ENCODE measurements at places on chromosomes 7 and 10.

DNA sequence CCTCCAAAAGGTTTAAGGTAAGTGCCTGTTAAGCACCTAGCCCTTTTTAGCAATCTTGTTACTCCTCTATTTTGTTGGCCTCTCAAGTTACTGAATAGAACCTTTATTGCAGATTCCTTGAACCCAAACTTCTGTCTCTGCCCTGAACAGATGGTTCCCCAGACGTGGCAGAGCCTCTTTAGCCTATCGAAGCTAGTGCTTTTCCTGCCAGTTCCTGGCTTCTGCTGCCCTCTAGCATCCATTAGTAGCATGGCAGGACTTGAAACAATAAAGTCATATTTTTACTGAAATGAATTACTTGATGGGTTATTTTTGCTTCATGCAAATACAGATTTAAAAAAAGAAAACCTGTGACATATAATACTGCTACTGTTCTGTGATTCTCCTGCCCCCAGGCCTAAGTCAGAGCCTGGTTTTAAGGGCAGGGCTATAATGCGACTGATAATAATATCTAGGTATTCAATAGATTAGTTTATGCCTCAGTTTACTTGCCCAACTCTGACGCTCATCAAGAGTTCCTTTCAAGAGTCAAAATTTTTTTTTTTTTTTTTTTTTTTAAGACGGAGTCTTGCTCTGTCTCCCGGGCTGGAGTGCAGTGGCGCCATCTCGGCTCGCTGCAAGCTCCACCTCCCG is 84.3 kb upstream of the PHF14 start:
- DNase-seq = peak; percentile 33

DNA sequence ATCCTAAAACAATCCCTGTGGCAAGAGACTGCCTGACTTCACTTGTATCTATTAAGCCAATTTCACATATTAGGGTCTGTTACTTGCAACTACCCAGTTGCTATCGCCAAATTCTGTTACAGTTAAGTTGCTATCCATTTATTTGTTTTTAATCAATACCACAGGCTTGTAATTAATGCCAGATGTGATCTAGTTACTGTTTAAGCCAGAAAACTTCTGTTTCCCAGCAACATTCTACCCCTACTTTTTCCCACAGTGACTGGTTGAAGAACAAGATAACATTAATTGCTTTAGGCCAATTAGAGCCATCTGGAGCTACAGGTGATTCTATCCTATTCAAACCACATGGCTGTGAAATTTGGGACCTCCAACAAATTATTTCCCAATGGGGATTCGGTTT is 131.3 kb downstream of the ALOX5 start:
- DNase-seq = no peak

DNA sequence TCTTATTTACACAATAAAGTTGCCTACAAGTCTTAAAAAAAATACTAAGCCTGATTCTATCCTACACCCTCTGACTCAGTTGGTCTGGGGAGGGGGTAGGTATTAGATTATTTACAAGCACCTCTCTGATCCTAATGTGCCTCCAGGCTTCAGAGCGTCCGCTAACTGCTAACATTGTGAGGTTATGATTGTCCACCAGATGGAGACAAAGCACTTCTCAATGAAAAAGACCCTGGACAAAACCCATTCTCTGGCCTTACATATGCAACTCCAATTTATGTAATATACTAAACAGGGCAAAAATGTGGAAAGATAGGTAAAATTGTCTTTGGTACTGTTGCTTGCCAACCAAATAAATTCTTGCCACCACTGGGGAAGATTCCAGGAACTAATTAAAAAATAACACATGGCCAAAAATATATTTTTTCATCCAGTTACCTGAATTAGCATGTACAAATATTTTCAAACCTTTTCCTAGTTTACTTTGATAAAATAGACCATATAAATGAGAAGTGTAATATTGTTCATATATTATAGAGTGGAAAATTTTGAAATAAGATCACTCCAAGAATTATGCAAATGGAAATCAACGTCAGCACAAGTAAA is 92.4 kb downstream of the KIF20B start:
- peak; percentile 42 for DNase-seq

- no peak for DNase-seq
These were observed 2.9 kb upstream of the HK1 start for GRCh38 chr10:69275444-69275843.

DNA sequence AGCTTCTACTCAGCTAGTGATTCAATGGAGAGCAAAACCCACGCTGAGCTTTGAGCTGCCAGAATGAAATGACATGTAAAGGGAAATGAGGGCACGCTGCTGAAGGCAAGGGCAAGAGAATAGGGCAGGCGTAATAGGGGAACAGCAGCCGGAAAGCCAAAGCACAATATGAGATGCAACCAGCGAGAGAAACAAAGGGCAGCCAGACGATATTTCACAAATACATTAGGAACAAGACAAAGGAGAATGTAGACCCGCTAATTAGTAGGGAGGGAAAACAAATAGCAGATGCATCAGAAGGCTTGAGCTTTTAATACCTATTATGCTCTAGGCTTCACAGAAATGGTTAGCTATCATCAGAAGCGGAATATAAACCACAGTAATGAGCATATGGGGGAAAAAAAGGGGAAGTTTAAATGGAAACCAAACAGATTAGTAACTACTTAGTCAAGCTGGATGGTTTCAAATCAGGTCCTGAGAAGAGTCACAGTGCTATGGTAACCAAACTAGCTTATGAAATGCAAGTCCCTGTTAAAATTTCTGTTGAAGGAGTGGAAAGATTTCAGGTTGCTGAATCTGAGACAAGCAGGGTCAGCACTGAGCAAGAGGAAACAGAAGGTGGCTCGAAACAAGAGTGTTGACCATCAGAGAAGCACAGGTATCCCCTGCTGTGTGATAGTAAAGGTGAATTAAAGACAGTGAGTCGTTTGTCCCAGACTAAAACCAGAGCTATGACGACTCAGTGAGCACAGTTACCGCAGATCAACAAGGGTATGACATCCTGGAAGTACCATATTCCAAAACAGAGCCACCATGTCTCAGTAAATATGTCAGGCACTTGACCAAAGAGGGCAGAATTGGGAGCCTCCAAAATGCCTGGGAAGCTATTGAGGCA is 496.9 kb upstream of the CELF2 start:
- DNase-seq = peak; percentile 73

All from putamen (tissue), 1 donor.